WTC11 (cell line): ENCODE measurements at places on chromosomes 12 and 14. TPM values are rescaled to one million over a fixed set of nuclear protein-coding genes. Genes with fewer than 3 reads are reported as not detected.

The KRT6B gene
- total RNA-seq, result not detected in 3 replicates

The SOX5 gene
- 1.0 to 3.6 TPM (median 2.3 TPM) in 3 replicates for total RNA-seq

The CMA1 gene
- not detected in 3 replicates for total RNA-seq

The OR4K1 gene
- not detected in 3 replicates for total RNA-seq

The IRAK3 gene
- 0.70 to 0.92 TPM (median 0.89 TPM) in 3 replicates for total RNA-seq

The SRRM4 gene
- total RNA-seq, result 0.78 to 0.96 TPM (median 0.96 TPM) in 3 replicates

The LRFN5 gene
- 4.7 to 15.8 TPM (median 5.3 TPM) in 3 replicates for total RNA-seq

The HOXC12 gene
- not detected in 3 replicates for total RNA-seq
